ENCODE measurements at places on chromosomes 16 and 17.

DNA sequence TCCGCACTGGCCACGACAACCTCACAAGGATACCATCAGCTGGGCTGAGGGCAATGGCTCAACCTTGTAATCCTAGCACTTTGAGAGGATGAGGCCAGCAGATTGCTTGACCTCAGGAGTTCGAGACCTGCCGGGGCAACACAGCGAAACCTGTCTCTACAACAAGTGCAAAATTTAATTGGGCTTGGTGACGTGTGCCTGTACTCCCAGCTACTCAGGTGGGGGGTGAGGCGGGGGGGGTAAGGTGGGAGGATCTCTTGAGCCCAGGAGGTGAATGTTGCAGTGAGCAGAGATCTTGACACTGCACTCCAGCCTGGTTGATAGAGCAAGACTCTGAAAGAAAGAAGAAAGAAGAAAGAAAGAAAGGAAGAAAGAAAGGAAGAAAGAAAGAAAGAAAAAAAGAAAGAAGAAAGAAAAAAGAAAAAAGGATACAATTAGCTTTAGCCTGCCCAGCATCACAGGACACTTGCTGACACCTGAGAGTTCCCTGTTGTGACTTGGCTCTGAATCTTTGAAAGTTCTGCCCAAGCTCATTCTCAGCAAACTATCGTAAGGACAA lies 5.2 kb upstream of the MT1E start:
- DNase-seq, result no peak

- peak; percentile 46 for DNase-seq
Observed at GRCh38 chr17:7220593-7221277, 997 bp downstream of the ACADVL start.

DNA sequence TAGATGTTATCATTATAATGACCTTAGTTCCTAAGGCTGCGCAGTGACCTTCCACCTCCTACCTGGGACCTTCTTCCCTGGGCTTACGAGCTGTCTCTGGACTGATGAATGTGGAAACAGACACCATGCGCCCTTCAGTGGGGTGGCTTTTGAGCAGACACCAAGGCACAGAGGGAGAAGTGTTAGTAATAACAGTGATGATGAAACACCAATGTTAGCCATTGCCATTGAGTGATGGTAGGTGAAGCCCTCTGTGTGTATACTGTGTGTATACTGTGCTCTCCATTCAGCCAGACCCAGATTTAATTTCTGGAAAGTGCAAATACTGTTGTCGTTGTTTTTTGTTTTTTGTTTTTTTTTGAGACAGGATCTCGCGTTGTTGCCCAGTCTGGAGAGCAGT lies 44.5 kb downstream of the CLEC16A start:
- no peak for DNase-seq

GRCh38 chr16:89880477-89881367 lies 7.3 kb downstream of the TCF25 start:
- no peak for DNase-seq

DNA sequence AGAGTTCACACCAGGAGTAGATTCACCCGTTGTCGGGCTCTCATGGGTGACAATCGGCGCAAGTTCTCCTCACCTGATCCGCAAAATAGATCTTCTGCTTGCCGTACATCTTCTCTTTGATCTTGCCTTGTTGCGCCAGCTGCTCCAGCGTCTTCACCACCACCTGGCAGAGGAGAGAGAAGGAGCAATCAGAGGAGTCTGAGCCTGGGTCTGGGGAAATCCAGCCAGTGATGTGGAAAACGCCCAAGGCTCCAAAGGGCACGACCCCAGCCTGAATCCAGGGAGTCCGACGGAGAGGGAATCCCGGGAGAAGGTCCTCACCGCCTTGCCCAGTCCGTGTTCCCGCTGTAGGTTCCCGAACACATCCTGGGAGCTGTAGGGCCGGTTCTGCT lies 393 bp downstream of the PSMC3IP start:
- DNase-seq, result no peak

- DNase-seq, result no peak
Observed at GRCh38 chr16:55471448-55472097, 7.4 kb upstream of the MMP2 start.

DNA sequence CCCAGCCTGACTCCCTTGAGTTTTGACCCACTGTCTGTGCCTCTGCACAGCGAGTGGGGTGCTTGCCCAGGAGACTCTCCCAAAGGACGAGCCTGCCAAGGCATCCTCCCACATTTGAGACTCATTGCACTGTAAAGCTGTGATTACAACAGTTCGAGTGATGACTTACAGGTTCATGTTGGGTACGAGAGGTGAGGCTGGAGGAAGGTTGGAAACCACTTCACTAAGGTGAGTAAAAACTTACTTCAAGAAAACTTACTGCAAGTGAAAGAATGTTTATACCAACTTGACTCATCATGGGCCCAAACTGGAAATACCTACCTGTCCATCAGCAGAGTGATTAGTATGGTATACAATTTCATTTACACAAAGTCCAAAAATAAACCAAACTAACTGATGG lies 360.1 kb upstream of the CDH11 start:
- DNase-seq, result no peak

GRCh38 chr16:26727848-26728247 lies 338.9 kb upstream of the C16orf82 start:
- no peak for DNase-seq

- DNase-seq, result no peak
Observed at GRCh38 chr16:66601471-66601870, 3.0 kb upstream of the CMTM3 start.

GRCh38 chr17:75260641-75261335 lies 618 bp downstream of the GGA3 start:
- DNase-seq, result peak; percentile 37

DNA sequence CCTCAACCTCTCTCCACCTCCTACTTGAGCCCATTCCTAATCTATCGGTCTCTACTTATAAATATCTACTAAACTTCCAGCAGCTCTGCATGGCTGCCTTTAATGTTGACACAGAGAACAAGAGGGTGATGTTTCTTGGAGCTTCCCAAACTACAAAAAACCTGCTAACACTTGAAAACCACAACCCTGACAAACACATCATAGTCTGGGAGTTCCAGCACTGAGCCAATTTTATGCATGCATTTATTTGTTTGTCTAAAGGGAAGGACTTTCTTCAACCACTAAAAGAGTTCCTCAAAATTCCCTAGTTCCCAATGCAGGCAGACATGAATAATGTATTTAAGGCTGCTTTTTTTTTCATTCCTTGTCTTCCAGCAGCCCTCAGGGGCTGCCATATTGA lies 331.8 kb upstream of the XYLT1 start:
- no peak for DNase-seq

DNA sequence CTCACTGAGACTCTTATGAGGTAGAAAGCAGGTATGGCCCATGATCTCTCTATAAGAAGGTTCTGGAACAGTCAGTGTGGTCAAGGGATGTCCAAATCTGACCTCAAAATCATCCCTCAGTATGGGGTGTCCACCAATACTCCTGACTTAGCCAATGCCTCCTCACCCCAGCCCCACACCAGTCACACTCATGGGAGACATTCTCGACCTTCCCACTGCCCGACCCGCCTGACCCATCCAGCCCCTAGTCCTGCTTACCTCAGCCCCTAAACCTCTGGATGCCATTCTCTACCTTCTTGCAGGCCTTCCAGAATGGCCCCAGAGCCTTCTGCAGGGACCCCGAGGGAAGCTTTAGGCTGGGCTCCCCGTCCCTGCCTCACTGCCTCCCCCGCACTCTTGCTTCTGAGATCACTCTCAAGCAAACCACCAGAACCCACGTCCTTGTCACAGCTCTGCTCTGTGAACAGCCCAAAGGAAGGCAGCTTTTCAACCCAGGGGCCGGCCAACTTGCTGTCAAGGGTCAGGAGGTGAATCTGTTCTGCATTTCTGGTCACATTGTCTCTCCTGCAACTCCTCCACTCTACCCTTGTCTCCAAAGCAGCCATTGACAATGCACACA lies 44.9 kb upstream of the RBFOX3 start:
- no peak for DNase-seq

- DNase-seq, result no peak
Observed at GRCh38 chr17:19242323-19242722, 5.2 kb downstream of the EPN2 start.

- no peak for DNase-seq
Observed at GRCh38 chr16:53827741-53828140, 123.8 kb downstream of the FTO start.

DNA sequence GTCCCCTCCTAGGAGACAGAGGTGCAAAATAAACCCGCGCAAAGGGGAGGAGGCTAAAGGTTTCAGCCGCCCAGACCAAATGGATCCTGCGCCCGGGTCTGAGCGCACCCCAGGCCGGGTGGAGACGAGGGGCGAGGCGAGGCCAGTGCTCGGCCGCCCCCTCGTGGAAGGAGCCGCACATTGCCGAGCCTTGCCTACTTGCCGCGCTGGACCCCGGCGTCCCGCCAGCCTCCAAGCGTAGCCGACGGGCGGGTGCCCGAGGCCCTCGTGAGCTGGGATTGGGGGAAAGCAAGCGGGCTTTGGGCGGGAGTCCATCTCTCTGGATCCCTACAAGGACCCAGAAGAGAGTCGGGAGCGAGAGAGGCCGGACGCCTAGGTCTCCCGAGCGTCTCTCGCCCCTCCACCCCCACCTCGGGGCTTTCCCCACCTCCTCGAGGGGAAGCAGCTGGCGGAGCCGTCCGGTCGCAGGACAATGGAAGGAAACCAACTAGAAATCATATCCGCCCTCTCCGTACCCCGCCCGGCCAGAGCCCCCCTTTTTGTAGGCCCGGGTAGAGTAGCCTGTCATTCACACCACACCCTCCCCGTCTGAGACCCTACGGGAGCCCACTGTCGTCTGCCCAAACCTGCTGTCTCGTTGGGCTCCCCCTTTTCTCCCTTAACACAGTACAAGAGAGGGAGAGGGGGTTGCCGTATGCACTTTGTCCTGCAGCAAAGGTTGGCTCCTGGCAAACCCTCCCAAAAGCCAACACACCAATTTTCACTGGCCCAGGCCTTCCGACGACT lies 664 bp upstream of the BCL6B start:
- peak; percentile 73 for DNase-seq

DNA sequence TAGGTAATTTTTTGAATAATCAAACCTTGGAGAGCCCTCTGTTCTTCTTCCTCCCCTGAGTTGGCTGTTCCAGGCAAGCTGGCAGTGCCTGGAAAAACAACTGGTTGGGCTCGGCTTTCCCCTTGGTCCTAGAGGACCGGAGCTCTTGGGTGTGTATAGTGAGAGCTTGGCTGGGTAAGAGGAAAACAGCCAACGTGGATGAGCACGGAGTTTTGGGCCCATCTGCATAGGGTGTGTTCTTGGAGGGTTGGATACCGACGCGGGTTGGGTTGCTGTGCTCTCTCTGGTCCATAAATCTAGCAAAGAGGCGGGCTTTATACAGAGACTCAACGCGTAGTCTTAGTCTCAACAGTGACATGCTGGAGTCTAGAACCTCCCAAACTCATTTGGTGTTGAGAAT lies 23.2 kb downstream of the ITGB3 start:
- DNase-seq, result no peak

DNA sequence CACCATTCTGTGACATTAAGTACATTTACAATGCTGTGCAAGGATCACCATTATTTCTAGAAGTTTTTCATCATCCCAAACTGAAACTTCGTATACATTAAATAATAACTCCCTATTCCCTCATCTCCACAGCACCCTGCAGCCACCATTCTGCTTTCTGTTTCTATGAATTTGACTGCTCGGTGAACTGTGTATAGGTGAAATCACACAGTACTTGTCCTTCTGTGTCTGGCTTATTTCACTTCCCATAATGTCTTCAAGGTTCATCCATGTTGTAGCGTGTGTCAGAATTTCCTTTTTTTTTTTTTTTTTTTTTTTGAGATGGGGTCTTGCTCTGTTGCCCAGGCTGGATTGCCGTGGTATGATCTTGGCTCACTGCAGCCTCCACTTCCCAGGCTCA lies 20.4 kb downstream of the RAP1GAP2 start:
- DNase-seq, result no peak

DNA sequence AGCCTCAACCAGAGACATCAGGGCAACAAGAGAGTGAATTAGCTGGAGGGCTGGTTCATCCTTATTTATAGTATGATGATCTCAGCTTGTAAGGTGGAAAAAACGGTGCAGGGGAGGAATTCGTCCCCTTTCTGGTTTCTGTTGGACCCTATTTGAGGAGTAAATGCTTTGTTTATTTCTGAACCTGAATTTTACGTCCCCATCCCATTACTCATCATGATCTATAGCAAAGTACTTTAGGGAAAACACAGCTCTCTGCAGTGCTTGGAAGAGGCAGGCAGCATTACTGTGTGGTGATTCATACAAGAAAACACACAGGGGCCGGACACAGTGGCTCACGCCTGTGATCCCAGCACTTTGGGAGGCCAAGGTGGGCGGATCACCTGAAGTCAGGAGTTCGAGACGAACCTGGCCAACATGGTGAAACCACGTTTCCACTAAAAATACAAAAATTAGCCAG lies 8.0 kb upstream of the VAT1L start:
- DNase-seq, result no peak

DNA sequence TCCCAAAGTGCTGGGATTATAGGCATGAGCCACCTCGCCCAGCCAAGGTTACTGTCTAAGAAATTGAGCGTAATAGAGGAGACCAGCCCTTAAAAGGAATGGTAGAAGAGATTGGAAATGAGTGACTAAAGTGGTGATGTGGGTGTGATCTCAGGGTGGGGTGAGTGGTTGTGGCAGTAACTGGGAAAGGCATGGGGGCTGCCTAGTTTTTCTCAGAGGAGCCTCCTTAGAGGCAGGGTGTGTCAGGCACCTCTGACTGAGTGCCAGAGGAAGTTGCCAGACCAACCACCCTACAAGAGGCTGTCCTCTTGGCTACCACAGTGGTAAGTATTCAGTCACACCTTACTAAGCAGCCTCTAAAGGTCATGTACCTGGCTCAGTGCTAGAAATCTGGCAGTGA lies 8.9 kb downstream of the DUS2 start:
- DNase-seq, result no peak

GRCh38 chr17:1931844-1932579 lies 93.1 kb downstream of the RTN4RL1 start:
- no peak for DNase-seq

- DNase-seq, result no peak
Observed at GRCh38 chr16:71526111-71526631, at the start of gene CHST4. Gene CHST4 (plus strand): TSS chr16:71526426. CDS start chr16:71536678, 10,252 bp downstream.

- no peak for DNase-seq
Observed at GRCh38 chr17:59858167-59858816, 34.5 kb downstream of the TUBD1 start.

GRCh38 chr17:35433075-35433894 lies 985 bp upstream of the SLFN12 start:
- DNase-seq, result peak; percentile 34

GRCh38 chr16:63998-64913 lies 8.2 kb downstream of the RHBDF1 start:
- DNase-seq, result no peak

DNA sequence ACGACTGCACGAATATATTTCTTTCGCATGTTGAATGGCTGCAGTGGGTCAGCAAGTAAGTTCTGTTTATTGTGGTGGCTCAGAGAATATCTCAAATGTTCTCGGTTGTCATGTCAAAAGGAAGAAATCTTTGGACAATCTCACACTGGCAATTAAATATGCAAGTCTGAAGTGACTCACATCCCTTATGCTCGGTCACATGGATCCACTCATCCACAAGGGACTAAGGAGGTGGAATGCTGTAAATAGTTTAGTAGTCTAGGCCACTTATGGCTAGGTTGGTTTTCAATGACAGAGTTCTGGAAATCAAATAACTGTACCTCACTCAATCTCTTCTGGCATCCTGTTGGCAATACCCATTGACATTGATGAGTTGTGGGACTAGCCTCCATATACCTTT lies 33.0 kb upstream of the PMP22 start:
- DNase-seq, result no peak

Data from stimulated activated CD4-positive, alpha-beta T cell treated with anti-CD3 and anti-CD28 coated beads, Interleukin-1b, Interleukin-23, amount 100 ng/mL, for 4 hours (primary cell).